ENCODE measurements at places on chromosomes 2 and 18.

DNA sequence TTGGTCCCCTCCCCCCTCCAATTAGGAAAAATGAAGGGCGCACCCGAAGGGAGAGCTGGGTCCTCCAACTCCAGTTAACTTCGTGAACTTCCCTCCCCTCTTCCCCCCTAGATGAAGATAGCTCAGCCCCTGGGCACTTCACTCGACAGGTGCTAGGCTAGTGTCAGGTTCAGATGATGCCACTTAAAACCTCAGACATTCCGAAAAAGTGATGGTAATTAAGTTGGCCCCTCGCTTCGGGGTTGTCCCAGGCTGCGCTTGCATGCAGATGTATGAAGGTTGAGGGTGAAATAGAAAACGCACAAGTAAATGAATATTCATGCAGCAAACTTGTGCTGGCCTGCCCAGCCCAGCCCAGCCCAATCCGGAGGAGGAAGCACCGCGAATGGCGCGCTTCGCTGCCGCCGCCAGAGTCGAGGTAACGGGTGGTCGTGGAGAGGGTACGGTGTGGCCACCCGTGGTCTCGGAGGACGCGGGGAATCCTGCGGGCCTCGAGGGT lies 3.0 kb upstream of the GBX2 start:
- no peak for DNase-seq

GRCh38 chr2:29697715-29698114 lies 223.7 kb downstream of the ALK start:
- no peak for DNase-seq

DNA sequence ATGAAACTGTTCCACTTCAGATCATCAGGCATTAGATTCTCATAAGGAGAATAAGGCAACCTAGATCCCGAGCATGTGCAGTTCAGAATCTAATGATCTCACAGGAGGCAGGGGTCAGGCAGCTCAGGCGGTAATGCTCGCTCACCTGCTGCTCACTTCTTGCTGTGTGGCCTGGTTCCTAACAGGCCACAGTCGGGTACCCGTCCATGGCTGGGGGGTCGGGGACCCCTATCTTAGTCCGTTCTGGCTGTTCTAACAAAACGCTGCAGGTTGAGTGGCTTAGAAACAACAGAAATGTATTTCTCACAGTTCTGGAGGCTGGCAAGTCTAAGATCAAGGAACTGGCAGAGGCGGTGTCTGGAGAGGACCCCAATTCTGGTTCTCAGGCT lies 79.2 kb downstream of the ASB1 start:
- DNase-seq: no peak

GRCh38 chr2:118969734-118970395 lies 27.9 kb downstream of the MARCO start:
- DNase-seq: no peak

GRCh38 chr18:22831441-22831904 lies 101.7 kb upstream of the RBBP8 start:
- no peak for DNase-seq

- DNase-seq: no peak
Observed at GRCh38 chr2:69026026-69026425, 13.0 kb downstream of the ANTXR1 start.

- no peak for DNase-seq
Observed at GRCh38 chr2:17442334-17442733, 75.9 kb downstream of the RAD51AP2 start.

DNA sequence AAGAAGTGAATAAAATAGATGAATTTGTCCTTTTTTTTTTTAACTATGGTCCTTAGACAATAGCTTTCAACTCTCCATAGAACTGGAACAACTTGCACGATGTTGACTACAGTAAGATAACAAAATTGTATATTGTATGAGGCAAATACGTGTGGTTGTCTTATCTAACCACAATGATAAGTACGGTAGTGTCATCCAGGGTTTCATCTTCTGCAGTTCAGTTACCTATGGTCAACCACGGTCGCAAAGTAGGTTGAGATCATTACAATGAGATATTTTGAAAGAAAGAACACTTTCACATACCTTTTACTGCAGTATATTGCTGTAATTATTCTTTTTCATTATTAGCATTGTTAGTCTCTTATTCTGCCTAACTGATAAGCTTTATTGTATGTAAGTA lies 295.2 kb downstream of the PARD3B start:
- DNase-seq: no peak

GRCh38 chr2:195636890-195637289 lies 20.1 kb upstream of the SLC39A10 start:
- no peak for DNase-seq

All from neuronal stem cell (in vitro differentiated cells).